WERI-Rb-1 (cell line): ENCODE measurements at places on chromosomes 4 and X.
A peak's percentile ranks its signal among the peaks of the same experiment; 100 is the strongest.

- no peak for DNase-seq
Measured at GRCh38 chr4:139955600-139955999, 198.4 kb downstream of the MAML3 start.

- peak; percentile 72 for DNase-seq
Measured at GRCh38 chr4:110196871-110197528, 1.4 kb downstream of the ELOVL6 start.

- no peak for DNase-seq
Measured at GRCh38 chr4:35464964-35465528, 779.3 kb downstream of the ARAP2 start.

DNA sequence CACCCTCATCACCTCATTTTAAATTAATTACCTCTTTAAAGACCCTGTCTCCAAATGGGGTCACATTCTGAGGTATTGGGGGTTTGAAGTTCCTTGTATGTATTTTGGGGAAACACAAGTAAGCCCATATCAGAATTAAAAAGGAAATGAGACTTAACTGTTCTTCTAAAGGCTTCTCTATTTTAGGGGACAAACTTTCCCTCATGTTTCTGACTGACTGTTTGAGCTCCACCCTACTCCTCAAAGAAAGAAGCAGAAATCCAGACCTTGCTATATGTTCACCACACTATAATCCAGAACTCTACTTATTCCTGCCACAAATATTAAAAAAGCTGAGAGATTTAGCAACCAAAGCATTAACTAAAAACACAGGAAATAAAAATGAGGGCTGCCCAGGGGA is 258.8 kb downstream of the ARHGAP24 start:
- no peak for DNase-seq

DNA sequence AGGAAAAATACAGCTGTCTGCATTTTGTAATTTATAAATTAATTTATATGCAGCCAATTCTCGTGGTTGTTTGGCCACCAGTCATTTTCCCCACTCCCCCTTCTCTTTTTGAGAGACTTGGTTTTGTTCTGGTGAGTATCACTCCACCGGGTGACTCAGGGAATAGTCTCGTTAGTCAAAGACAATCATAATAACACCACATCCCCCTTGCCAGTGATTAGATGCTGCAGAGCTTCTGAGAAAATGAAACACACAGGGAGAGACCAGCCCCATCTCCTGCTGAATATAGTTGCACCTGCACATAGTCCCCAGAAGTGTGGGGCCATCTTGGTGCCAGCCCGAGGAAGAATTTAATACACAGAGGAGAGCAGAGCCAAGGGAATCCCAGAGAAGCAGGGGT is 8.0 kb upstream of the FNIP2 start:
- no peak for DNase-seq

DNA sequence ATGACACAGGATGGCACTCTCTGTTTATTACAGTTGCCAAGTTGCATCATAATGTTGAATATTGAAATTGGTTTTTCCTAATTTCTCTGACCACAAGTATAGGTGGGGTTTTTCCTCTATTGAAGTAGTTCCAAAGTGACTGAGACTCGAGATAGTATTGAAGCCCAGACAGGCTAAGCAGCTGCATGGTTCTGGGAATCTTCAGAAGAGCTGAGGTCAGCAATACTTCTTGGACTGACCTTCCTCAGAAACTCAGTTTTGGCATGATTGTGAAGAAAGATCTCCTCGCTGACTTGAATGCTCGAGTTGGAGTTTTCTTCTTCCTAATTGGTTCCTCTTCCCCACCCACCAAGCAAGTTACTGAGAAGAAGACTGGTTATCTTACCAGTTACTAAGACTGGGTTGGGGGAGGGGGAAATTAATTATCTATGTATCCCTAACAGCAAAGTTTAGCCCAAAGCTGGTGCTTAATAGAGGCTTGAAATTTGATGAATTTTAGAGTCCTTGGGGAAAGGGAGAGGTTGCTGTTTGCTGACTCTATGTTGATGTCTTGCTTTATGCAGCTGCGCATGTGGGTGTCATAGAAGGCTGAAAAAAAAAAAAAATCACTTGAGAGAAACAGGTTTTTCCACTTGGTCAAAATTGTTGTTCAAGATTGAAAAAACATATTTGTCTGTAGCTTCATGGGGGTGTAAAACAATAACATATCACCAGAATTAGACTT is 91.1 kb downstream of the P2RY10 start:
- DNase-seq = no peak
